ENCODE measurements at places on chromosomes 16 and 17. TPM values are rescaled to one million over a fixed set of nuclear protein-coding genes. Genes with fewer than 3 reads are reported as not detected.

DNA sequence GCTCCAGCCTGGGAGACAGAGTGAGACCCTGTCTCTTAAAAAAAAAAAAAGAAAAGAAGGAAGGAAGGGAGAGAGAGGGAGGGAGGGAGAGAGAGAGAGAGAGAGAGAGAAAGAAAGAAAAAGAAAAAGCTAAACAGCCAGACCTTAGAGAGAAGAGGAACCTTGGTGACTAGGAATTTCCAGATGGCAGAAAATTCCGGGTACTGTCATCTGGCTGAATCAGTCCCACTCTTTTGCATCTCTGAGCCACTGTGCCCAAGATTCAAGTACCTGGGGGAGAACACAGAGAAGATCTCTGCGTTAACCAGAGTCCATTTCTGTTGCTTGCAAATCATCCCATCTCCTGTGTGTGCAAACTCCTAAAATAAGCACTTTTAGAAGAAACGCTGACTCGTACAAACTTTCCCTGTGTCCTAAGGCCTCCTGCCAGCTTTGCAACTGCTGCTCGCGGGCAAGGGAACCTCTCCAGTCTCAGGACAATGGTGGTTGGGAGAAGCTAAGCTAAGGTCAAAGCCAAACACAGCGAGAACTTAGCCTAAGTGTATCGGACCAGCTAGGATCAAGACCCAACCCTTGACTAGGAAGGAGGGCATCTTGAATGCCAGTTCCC, 18.0 kb downstream of the BMERB1 start:
- H3K36me3 ChIP-seq, result no peaks in the 10 kb centered on the region
- no peak overlapping the region for H3K4me3 ChIP-seq
- no peak overlapping the region for H3K27ac ChIP-seq
- H3K4me1 ChIP-seq, result no peaks in the 10 kb centered on the region
- no peak for DNase-seq

GRCh38 chr17:79204261-79204660, 129.6 kb downstream of the ENGASE start:
- H3K4me1 ChIP-seq, result no peaks in the 10 kb centered on the region
- no peak for DNase-seq
- no peaks in the 10 kb centered on the region for H3K36me3 ChIP-seq

CCL8 gene
- not detected for total RNA-seq

DPEP2 gene
- not detected for total RNA-seq

Measured in cardiac muscle cell (in vitro differentiated cells and primary cell).